ENCODE measurements at places on chromosomes 5 and 9.

- no peak for DNase-seq
Observed at GRCh38 chr9:17660158-17660557, 81.3 kb downstream of the SH3GL2 start.

DNA sequence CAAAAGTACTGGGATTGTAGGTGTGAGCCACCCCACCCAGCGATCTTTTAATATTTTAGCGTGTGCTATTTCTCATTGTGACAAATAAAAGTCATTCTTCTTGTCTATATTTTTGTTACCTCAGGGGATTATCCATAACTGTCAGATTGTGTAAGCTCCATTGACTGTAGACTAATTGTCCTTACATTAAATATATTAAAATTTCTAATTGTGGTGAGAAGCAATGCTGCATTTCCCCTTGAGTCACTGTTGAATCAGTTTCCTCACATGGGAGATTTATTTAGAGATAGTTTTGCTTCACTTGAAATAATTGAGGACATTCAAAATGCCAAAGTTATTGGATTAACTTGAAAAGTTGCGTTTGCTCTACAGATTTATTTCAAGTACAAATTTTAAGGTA is 782.4 kb upstream of the WWC1 start:
- DNase-seq: no peak

DNA sequence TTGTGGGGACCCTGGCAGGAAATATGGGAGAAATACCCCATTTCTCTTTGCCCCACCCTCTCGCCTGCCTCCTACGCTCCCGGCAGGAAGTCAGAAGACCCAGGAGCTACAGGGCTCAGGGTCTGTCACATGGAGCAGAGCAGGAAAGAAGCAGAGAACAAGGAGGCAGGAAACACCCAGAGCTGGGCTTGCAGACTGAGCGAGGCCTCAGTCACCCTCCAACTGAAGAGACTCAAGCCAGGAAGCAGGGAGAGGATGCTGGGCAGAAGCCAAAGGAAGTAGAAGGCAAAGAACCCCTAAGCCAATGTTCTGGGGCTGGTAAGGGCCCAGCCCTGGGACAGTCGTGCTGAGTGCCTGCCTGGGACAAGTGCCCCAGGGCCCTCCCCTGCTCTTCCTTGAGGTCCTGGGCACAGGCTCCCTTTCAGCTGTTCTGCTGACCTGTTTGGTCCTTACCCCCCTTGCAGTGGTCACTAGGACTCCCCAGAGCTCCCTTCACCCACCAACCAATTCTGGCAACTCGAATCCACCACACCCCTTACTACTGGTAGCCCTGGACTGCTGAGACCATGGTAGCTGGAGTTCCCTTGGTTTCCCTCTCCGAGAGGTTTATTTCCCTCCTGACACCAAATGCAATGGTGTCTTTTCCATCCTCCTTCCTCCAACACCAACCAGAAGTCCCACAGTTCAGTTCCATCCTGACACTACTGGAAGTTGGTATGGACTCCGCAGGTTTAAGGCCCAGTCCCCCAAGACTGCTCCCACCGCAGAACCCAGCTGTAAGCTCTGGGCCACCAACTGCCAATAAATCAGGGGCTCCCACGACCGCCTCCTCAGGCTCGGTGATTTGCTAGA is 157.5 kb downstream of the COL23A1 start:
- peak; percentile 14 for DNase-seq

DNA sequence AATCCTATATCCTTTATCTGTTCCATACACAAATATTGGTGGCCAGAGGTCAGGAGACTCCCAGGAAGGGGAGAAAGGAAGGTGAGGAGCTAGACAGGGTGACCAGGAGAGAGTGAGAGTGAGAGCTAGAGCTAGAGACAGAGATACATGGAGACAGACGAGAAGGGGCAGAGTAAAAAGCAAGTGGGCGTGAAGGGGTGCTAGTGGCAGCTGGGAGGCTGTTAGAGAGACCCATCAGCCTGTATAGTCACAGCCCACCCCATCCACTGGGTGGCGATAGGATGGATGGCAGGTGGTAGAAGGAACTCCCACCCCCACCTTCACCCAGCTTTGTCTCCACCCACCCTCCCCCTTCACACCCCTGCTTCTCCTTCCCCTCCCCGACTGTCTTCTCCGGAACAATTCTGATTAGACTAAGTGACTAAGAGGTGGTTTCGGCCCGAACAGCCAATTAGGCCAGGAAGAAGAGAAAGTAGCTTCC is 32.8 kb downstream of the PCDH1 start:
- DNase-seq: no peak

DNA sequence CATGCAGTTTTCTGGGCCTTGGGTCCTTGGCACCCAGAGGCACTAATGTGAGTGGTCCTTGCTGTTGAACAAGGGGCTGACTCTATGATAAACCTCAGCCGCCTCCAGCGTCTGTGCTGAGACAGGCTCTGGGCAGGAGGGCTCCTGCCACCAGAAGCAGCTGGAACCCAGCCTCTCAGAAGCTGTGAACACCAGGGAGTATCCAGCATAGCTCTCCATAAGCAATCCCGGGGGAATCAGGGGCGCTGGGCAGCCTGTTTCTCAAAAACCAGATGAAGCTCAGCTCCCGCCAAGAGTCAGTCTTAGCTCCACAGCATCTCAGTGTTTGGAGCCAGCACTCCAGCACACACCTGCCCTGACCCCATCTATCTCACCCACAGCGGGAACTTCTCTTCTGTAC is 170.2 kb downstream of the HSPA4 start:
- DNase-seq: no peak

GRCh38 chr9:5450359-5451091 is at the start of gene CD274:
TSS of gene CD274 (plus strand) at chr9:5450542. CDS start at chr9:5456114, 5,572 bp downstream.
- DNase-seq: peak; percentile 88
